ENCODE measurements at places on chromosomes 3 and 15.

GRCh38 chr3:151550642-151551041, 89.8 kb upstream of the IGSF10 start:
- DNase-seq: no peak

- no peak for DNase-seq
These were observed 129.1 kb upstream of the MEF2A start for GRCh38 chr15:99436542-99437314.

DNA sequence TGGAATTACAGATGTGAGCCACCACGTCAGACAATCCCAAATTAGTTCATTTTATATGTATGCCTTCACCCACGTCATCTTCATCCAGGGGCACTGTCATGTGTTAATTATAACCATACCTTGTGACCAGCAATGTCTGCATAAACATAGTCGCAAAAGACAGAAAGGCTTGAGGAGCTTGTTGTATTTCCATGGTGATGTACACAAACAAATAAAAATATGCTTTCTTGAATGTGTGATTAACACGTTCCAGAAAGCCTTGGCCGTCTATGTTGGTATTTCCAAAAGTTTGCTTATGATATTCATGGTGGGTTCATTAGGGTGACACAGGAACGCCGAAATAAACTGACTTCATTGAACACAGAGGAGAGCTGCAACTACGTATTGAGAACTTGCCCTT, 524.7 kb upstream of the ZNF717 start:
- DNase-seq: no peak

- DNase-seq: no peak
These were observed 7.9 kb upstream of the FURIN start for GRCh38 chr15:90860450-90860849.

DNA sequence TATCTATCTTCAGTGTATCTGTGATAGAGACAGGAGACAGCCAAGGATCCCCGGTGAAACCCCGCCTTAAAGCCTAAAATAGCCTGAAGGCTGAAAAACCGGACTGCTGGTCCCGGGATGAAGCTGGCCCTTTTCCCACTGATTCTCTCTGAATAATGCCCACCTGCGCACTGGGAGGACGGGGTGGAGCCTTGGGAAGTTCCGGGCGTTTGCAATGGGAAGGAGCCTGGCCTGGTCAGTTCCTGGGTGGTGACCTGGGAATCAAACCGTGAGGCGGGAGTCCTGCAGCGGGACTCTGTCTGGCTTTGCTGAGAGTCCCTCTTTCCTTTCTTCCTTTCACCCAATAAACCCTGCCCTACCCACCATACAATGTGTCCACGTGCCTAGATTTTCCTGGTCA, 157.9 kb downstream of the C3orf38 start:
- no peak for DNase-seq

DNA sequence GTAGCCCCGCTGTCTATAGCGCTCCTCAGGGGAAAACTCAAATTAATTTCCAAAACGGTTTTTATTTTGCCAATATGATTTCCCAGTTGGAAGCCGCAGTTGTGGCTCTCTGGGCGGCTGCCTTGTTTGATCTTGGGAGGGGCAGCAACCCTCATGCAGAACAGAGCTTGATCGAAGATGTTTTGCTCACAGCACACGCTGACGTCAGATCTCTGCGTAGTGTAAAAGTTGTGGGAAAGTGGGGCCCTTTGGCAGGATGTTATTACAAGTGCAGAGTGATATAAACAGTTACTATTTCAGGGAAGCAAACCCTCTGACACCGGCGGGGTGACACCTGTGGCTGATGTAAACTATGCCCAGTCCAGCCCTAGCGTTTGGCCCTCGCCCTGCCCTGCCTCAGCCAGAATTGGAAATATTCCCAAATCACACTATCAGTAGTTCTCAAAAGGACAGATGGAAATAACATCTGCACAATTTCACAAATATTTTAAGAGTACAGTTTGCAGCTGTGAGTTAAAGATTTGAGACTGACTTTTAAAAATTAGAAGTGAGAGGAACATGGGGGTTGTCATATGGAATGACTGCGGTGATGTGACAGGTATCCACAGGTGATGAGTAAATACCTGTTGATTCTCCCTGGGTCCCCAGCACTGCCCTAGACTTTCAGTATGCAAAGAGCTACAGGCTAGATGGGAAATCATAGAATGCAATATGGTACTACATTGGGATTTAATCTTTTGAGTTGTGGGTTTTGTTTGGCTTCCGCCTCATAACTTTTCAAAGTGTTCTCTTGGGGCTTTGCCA, 1.7 kb downstream of the SYNM start:
- DNase-seq: no peak

GRCh38 chr3:107993771-107994170, 97.1 kb downstream of the CD47 start:
- DNase-seq: no peak

GRCh38 chr3:81442758-81443456, 318.5 kb downstream of the GBE1 start:
- no peak for DNase-seq

DNA sequence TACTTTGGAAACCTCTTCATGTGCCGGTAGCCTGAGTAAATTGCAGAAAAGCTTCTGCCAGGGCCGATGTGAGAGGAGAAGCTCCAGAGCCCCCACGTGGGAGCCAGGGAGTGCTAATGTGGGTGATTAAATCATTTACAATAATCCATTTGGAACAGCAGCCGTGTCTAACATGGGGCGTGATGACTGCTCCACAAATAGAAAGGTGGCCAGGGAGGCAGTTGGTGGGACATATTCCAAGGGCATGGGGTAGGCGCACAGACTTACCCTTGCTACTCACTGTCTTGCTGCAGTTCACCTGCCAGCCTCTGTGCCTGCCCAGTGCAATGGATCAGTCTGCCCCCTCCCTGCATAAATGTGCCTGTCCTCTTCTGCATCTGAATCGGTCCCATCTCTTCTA, 39.3 kb upstream of the INSYN1 start:
- DNase-seq: no peak

GRCh38 chr3:109440353-109440752, 103.0 kb upstream of the DPPA4 start:
- DNase-seq: no peak

DNA sequence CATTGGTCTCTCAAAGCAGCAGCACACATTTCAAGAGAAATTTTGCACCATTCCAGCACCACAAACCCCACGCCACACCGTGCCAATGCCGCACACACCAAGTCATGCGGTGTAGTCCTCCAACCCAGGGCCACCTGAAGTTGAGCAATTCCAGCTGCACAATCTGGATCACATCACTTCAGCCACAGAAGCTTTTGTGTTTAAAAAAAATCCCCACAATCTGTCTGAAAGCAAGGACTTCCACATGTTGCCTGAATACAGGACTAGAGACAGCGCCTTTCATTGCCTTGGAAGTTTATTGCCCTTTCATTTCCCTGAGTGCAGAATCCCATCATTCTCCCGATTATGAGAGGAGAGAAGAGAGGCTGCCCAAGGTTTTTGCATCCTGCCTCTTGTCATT, 175.6 kb upstream of the BCL6 start:
- DNase-seq: no peak

GRCh38 chr3:124800511-124801258, 70.4 kb downstream of the UMPS start:
- DNase-seq: no peak

DNA sequence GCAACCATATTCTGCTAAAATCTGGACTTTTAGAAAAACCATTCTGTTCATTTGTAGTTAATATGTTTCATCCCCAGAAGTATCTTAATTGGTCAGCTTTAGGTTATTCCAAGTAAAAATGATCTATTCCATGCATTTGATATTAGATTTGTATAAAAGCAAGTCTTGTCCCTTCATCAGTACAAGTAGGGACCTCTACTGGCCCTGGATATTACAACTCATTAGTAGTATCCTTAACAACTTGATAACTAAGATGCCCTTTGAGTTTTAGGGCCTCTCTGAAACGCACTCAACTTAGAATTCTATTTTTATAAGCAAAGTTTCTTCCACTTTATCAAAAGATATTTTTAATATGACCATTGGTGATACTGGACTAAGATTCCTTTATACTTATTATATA, 25.3 kb upstream of the SELENOT start:
- no peak for DNase-seq

- DNase-seq: no peak
These were observed 586.7 kb downstream of the NTRK3 start for GRCh38 chr15:87669846-87670245.

DNA sequence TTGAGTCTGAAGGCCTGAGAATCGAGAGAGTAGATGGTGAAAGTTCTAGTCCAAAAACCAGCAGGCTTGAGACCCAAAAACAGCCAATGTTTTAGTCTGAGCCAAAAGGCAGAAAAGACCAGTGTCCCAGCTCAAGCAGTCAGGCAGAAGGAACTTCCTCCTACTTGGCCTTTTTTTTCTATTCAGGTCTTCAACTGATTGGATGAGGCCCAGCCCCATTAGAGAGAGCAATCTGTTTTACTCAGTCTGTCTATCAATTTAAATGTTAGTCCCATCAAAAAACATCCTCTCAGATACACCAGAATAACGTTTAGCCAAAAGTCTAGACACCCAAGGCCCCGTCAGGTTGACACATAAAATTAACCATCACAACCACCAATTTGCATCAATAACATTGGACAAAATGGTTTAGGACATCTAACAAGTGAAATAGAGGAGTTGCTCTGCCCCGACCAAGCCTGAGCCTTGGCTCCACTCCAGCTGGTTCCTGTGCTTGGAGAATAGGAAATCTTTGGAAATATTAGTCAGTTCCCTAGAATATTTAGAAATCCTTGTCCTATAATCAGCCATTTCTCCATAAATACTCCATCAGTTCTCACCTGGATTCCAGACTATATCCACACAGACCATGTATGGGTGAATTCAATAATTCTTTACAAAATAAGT, 51.4 kb upstream of the LIPC start:
- DNase-seq: no peak

GRCh38 chr3:189567322-189567721, 63.9 kb upstream of the TP63 start:
- DNase-seq: no peak

- no peak for DNase-seq
These were observed 121.1 kb downstream of the GSK3B start for GRCh38 chr3:119973018-119973646.

- DNase-seq: no peak
These were observed 117.6 kb upstream of the TBL1XR1 start for GRCh38 chr3:177314897-177315296.

All from suppressor macrophage treated with lipopolysaccharide for 4 hours (primary cell).